CD4-positive, alpha-beta memory T cell (primary cell): ENCODE measurements at places on chromosomes 5 and 9. TPM values are rescaled to one million over a fixed set of nuclear protein-coding genes. Genes with fewer than 3 reads are reported as not detected.

DNA sequence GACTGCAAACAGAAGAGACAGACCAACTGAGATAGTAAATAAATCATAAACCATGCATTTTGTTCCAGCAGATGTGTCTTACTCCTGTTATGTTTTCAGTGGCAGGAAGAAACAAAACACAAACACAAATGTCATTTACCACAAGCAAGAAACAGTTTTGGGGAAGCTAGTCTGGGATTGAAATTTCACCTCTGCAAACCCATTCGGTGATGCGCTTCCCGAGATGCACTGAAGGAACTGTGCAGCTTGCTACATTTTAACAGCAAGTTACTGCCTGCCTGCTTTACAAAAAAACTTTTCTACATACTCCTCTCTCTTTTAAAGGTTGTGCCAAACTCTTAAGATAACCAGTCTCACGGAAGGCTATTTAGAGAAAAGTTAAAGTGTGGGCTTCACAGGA, 3.2 kb downstream of the MACROH2A1 start:
- H3K27me3 ChIP-seq: no peaks in the 10 kb centered on the region
- H3K36me3 ChIP-seq: no peaks in the 10 kb centered on the region
- DNase-seq: no peak
- peaks cover 65% of the 10 kb centered on the region for H3K4me1 ChIP-seq
- no peak overlapping the region for H3K4me3 ChIP-seq

DNA sequence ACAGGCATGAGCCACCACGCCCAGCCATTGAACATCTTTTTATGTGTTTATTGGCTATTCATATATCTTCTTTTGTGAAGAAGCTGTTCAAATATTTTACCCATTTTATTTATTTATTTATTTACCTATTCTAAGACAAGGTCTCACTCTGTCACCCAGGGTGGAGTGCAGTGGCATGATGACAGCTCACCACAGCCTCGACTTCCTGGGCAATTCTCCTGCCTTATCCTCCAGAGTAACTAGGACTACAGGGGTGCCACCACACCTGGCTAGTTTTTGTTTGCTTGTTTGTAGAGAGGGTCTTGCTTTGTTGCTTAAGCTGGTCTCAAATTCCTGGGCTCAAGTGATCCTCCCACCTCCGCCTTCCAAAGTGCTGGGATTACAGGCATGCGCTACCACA, 33.5 kb downstream of the NAIF1 start:
- no peak for DNase-seq
- no peaks in the 10 kb centered on the region for H3K36me3 ChIP-seq
- no peak overlapping the region for H3K4me3 ChIP-seq
- H3K27me3 ChIP-seq: no peaks in the 10 kb centered on the region
- peak overlapping the region; percentile 47 for H3K27ac ChIP-seq

GRCh38 chr5:131491749-131492148, 143.3 kb downstream of the RAPGEF6 start:
- H3K36me3 ChIP-seq: peaks cover 51% of the 10 kb centered on the region
- H3K4me1 ChIP-seq: peaks cover 13% of the 10 kb centered on the region
- H3K4me3 ChIP-seq: no peak overlapping the region
- H3K27me3 ChIP-seq: no peaks in the 10 kb centered on the region
- DNase-seq: no peak

The GGTA1 gene
- not detected for total RNA-seq

- no peaks in the 10 kb centered on the region for H3K36me3 ChIP-seq
- DNase-seq: no peak
- H3K27ac ChIP-seq: no peak overlapping the region
- no peaks in the 10 kb centered on the region for H3K4me1 ChIP-seq
Observed at GRCh38 chr9:89247431-89248353, 63.3 kb upstream of the CKS2 start.

GRCh38 chr9:127388856-127389238, 8.1 kb upstream of the SLC2A8 start:
- no peaks in the 10 kb centered on the region for H3K36me3 ChIP-seq
- no peak overlapping the region for H3K4me3 ChIP-seq
- DNase-seq: no peak
- H3K27me3 ChIP-seq: peaks cover 66% of the 10 kb centered on the region

DNA sequence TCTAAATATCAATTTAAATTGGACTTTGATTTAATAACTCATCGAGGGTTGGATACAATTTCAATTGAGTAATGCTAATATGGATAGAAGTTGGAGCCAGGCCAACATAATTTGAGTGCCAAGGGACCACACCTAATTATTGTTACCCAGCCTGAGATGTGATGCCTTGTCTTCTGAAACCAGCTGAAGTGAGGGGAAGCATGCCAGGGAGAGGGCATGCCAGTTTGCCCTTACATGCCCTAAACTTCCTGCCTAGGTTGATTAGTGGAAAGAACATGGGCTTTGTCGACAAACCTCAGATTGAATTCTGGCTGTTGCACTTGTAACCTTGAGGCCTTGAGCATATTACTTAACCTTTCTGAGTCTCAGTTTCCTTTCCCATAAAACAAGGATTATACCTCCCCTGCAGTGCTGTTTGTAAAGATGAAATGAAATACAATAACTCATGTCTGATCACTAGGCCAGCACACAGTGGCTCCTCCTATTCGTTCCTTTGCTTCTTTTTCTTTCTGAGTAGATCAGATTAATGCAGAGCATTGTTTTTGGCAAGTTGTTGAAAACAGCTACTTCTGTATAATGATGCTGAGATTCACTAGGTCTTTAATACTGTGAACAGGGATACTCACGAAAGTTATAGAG, 412.8 kb downstream of the TLE4 start:
- H3K4me1 ChIP-seq: no peaks in the 10 kb centered on the region
- no peaks in the 10 kb centered on the region for H3K27me3 ChIP-seq
- H3K27ac ChIP-seq: no peak overlapping the region
- no peaks in the 10 kb centered on the region for H3K36me3 ChIP-seq

DNA sequence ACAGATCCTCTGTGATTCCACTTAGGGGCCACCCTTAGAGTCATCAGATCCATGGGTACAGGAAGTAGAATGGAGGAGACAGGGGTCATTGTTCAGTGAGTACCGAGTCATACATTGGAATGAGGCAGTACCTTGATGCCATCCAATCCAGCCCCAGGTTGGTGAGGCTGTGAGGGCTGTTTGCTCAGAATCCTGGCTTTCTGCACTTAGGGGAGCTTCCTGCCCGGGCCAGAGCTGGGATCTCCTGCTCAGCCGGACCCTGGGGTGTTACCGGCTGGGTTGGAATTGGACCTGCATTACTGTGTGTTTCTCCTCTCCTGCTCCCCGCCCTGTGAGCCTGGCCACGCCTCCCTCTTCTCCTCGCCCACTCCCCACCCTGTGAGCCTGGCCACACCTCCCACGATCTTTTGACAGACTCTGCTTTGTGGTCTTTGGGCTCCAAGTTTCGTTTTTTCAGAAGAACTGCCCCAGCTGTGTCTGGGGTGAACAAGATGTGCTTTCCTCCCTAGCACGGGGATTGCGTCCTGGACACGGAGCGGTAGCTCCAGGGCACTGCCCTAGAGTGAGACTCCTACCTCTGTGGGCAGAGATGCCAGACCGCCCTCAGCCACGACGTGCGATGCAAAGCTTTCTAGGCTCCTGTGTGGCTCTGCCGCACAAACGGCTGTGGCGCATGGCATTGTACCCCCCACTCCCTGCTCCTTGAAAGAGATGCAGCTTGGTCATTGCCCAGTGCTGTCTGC, 15.4 kb downstream of the TRAF2 start:
- H3K27ac ChIP-seq: peak overlapping the region; percentile 96
- peaks cover 41% of the 10 kb centered on the region for H3K4me1 ChIP-seq
- peak overlapping the region; percentile 13 for H3K4me3 ChIP-seq
- peaks cover 10% of the 10 kb centered on the region for H3K36me3 ChIP-seq
- no peaks in the 10 kb centered on the region for H3K27me3 ChIP-seq

DNA sequence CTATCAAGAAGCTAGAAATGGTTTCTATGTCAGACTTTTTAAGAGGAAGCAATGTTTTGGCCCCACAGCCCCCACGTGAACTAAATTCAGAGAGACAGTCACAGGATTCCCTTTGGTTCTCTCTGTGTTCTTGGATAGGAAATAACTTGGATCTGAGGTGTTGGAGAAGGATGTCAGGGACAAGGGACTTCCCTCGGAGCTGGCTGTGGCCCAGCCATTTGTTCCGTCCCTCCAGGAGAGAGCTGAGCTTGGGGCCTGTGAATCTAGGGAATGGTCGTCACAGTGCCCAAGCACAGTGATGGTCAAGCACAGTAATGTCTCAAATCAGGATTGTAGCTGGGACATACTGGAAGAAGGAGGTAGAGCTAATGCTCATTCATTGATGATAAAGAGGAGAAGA, 2.0 kb downstream of the C7 start:
- no peaks in the 10 kb centered on the region for H3K4me1 ChIP-seq
- H3K36me3 ChIP-seq: no peaks in the 10 kb centered on the region
- no peak overlapping the region for H3K4me3 ChIP-seq
- no peak for DNase-seq
- no peak overlapping the region for H3K27ac ChIP-seq

- H3K36me3 ChIP-seq: no peaks in the 10 kb centered on the region
- H3K4me1 ChIP-seq: no peaks in the 10 kb centered on the region
- no peaks in the 10 kb centered on the region for H3K27me3 ChIP-seq
Observed at GRCh38 chr5:155540000-155540595, 526.5 kb downstream of the KIF4B start.

The SLC34A1 gene
- 0.11 TPM for total RNA-seq

- H3K27ac ChIP-seq: no peak overlapping the region
- no peaks in the 10 kb centered on the region for H3K4me1 ChIP-seq
- DNase-seq: no peak
- no peak overlapping the region for H3K4me3 ChIP-seq
- no peaks in the 10 kb centered on the region for H3K27me3 ChIP-seq
Observed at GRCh38 chr5:13976867-13977830, 32.7 kb upstream of the DNAH5 start.

The ENTREP1 gene
- 0.20 TPM for total RNA-seq

The CBY3 gene
- total RNA-seq: 0.76 TPM

The C9orf50 gene
- total RNA-seq: not detected

- H3K27ac ChIP-seq: no peak overlapping the region
- H3K4me1 ChIP-seq: no peaks in the 10 kb centered on the region
- no peaks in the 10 kb centered on the region for H3K27me3 ChIP-seq
- DNase-seq: no peak
- no peak overlapping the region for H3K4me3 ChIP-seq
Observed at GRCh38 chr5:120007598-120007997, 378.2 kb downstream of the FAM170A start.

GRCh38 chr5:118883362-118883761, 105.0 kb downstream of the DTWD2 start:
- no peak overlapping the region for H3K4me3 ChIP-seq
- H3K4me1 ChIP-seq: no peaks in the 10 kb centered on the region
- no peak overlapping the region for H3K27ac ChIP-seq
- no peak for DNase-seq
- no peaks in the 10 kb centered on the region for H3K27me3 ChIP-seq

DNA sequence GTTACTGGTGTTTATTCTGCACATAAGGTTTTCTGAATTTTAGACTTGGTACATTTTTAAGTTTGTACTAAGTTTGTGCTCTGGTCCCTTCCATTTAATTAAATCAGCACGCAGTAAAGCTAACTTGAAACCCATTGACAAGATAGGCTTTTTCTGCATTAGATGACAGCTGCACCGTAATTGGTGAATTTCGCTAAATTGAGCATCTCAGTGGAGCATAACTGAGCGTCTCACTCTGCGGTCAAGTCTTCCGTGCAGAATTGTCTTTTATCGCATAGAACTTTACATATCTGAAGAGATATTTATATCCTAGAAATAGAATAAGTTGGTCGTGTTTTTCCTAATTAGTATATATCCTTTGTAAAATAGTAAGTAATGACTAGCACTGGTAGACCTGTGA, 4.1 kb downstream of the SUB1 start:
- H3K4me3 ChIP-seq: no peak overlapping the region
- no peak for DNase-seq
- no peak overlapping the region for H3K27ac ChIP-seq

DNA sequence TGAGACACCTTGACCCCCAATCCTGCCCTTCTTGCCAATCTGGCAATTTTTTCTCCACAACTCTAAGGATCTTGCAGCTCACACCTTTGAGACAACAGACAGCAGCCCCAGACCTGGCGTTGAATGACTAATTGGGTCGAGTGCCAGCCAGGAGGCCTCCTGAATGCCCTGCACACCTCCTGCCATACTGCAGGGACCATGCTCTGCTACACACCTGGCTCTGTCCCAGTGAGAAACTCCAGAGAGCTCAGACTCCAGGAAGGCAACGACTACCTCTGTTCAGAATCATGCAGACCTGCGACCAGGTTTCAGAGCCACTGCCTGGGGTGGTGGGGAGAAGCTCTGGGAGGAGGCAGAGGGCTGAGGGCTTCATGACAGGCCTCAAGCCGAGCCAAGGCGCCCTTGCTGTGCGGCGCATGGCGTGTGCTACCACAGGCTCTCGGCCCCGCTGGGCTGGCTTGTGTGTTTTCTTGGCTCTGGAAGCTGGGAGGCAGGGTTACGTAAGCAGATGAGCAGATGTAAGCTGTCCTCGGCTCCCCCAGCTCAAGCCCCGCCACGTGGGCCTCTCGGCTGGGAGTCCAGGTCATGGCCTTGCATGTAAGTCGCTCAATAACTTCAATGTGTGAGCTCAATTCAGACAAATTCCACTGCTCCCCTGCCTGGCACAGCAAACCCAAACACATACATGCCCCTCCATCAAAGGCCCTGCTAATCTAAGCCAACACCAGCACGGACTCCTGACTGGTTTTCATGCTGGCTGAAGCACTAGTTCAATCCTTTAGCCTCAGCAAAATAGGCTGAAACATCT, 27.5 kb downstream of the B4GALT1 start:
- peaks cover 95% of the 10 kb centered on the region for H3K4me1 ChIP-seq
- no peaks in the 10 kb centered on the region for H3K36me3 ChIP-seq
- no peak overlapping the region for H3K27ac ChIP-seq
- DNase-seq: no peak

DNA sequence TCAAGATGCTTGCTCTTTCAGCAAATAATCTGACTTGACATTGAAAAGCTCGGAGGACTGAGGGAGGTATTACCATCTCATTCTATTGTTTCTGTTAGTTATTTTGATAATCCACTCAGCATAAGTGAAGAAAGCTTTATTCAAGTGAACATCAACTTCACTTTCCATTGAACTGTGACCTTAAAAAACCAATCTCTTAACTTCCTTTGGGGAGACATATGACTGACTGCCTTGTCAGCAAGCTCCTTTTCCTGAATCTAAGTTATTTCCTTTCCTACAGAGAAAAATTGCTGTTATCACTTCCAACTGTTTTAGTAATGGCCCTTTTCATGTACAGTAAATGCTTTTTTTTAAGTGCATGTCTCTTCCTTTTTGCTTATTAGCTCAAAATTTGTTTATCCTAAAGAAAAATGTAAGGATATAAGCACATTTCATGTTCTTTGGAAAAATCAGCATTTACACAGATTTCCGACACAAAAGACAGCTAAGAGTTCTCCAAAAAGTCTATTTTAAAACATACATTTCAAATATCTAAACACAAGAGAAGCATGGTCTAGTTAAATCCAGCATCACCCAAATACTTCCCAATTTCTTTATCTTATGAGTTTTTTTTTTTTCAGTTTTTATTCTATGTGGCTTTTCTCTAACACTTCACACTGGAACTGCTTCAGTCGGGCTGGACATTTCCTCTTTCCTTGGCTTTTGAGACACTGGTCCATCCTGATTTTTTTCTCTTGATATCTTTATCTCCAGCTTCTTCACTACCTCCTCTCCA, 117.9 kb upstream of the DAB2 start:
- no peak overlapping the region for H3K4me3 ChIP-seq
- no peaks in the 10 kb centered on the region for H3K36me3 ChIP-seq
- H3K4me1 ChIP-seq: peaks cover 6% of the 10 kb centered on the region
- no peak overlapping the region for H3K27ac ChIP-seq
- H3K27me3 ChIP-seq: no peaks in the 10 kb centered on the region
- no peak for DNase-seq

The TPPP gene
- 1.2 TPM for total RNA-seq

The PCA3 gene
- not detected for total RNA-seq

The SFXN1 gene
- 111 TPM for total RNA-seq

The KIAA0825 gene
- total RNA-seq: 2.1 TPM
